Activated CD4-positive, alpha-beta T cell treated with anti-CD3 and anti-CD28 coated beads, Interleukin-2, amount 10 ng/mL, durations not matched to agents 7 days and 5 days (primary cell): ENCODE measurements at places on chromosomes 4 and X.
A peak's percentile ranks its signal among the peaks of the same experiment; 100 is the strongest.

DNA sequence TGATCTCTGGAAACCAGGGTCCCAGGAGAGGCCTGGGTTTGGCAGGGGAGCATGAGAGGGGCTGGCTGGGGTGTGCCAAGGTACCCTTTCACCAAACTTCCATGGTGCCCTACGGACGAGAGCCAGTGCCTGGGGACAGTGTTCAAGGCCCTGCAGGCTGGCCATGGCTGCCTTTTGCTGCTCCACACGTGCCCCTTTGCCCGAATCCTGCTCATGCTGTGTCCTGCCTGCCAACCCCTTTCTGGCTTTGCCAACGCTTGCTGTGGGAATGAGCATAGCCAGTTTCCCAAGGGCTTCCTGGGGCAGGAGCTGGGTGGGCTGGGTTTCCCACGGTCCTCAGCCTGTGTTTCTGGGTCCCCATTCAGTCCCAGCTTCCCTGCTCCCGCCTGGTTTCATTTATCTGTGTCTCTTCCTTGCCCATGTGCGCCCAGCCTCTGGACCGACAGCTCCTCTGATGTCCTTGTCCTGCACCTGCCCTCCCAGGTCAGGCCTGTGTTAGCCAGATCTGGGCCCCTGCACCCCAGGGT is 17.3 kb downstream of the CPZ start:
- no peak for DNase-seq

DNA sequence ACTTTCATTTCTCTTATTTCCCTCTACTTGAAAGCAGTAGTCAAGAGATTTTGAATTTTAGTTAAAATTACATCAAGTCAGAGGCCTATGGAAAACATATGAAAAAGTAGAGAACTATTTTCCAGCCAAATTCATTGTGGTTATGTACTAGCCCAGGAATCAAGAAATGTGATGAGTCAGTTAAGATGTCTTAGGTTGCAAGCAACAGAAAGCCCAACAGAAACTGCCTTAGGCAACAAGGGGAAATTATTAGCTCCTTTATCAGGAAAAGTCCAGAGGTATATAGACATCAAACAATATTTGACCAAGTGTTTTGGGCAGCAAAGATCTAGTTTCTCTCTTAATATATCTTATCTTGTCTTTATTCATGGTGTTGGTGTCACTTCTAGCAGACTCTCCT is 37.8 kb upstream of the FRMD7 start:
- DNase-seq: no peak

DNA sequence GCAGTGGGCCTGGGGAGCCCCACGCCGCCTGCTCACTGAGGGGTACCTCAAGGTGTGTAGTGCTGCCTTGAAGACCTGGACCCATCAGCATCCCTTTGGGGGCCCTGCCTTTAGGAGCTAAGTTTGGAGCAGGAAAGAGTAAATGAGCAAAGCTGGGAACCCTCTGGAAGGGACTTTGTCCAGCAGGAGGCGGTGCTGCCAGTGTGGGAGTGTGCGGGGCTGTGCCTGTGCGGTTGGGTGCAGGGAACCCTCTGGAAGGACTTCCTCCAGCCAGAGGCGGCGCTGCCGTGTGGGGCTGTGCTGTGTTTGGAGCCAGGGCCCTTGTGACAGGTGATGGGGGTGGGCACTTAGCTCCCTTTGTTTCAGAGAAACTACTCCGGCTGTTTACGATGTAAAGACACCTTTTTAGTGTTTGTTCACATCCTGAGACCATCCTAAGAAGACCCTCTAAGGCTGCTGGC is 25.8 kb downstream of the RGS12 start:
- DNase-seq: no peak

DNA sequence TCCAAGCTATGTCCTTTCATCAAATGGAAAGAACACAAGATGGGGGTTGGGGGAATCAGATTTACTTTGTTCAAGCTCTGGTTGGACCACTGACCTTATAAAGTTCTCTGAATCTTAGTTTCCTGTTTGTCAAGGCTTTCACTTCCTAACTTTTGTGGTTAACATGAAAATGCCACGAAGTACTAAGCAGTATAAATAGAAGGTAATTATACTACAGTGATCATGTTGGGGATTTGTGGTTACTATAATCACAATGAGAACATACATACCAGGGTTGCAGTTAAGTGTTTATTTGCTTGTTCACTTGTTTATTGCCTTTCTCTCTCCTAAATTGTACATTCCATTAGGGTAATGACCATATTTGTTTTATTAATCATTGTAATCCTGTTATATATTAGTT is 53.2 kb downstream of the SPRY1 start:
- DNase-seq: no peak

GRCh38 chr4:162909952-162910351 is 256.7 kb downstream of the NAF1 start:
- no peak for DNase-seq

DNA sequence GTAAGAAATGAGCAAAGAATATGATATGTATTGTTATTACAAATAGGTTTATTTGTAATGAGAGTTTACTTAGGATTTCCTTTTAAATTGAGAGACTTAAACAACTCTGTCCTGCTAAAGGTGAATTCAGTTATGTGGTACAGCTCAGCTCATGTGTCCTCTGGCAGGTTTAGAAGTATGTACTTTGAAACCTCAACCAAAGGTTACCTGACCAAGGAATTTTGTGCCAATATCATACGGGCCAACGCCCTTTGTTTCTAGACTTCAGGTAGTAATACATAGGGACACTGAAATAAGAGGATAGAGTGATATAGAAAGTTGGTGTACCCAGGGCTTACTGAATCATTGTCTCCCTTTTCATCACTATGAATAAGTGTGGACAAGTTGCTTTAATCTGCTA is 25.7 kb downstream of the SLAIN2 start:
- DNase-seq: no peak

DNA sequence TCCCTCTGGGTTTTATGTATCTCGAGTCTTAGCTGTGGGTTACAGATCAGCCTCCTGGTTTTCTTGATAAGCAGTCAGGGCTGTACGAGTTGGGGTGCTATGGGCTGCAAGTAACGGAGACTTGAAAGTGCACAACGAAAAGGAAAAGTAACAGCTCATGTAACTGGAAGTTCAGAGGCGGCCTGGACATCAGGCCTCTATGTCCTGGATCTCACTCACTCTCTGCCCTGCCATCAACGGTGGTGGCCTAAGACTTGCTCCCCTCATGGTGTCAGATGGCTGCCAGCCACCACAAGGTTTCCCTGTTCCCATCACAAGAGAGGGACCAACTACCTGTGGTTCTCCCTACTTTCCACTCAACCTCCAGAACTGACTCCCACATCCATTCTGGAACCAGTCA is 4.8 kb downstream of the PPP2R2C start:
- peak; percentile 2 for DNase-seq

GRCh38 chr4:77196866-77197265 is 39.9 kb downstream of the CCNG2 start:
- DNase-seq: no peak
